ENCODE measurements at places on chromosomes 2 and 18.

DNA sequence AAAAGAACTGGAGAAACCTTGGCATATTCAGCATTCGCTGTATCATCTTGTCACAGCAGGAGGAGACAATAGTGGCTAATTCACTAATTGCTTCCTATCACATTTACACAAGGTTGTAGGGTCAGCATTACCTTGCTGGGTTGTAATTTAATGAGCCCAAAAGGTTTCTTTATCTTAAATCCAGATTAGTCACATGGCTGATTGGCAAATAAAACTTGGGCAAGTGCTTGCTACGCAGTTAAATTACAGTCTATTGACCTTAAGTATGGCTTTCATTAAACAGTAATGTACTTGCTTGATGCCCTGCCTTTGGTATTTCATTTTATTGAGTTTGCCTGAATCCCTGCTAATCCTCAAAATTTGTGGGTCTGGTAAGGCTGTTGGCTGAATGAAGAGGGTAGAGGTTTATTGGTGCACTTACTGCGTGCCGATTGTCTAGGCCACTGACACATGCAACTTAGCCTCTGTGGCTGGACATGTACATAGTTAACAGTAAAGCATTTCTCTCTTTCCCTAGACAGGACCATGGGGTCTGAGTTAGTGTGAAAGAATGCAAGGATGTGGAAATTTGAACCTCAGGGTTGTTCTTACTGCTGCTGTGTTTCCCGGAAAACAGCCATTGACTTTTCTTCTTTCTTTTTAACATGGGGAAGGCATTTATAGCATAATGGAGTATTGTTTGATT lies 34.3 kb downstream of the FMNL2 start:
- no peak for DNase-seq

GRCh38 chr2:177048981-177049380 lies 163.6 kb upstream of the HNRNPA3 start:
- no peak for DNase-seq

- DNase-seq = no peak
Observed at GRCh38 chr2:112627060-112628040, 18.4 kb upstream of the SLC20A1 start.

DNA sequence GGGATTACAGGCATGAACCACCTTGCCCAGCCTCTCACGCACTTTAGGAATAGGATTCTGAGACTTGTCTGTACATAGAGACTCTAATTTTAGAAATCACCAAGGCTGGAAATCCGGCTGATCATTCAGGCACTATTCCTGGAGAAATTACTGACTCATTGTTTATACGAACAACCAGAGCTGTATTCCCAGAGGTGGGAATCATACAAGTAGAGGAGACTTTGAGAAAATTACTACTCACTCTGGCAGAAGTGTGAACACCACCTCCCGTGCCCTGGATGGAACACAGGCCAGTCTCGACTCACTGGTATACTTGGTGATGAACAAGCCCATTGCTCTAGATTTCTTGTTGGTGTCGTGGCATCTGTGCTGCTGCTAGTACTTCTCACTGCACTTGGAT lies 5.8 kb upstream of the ADNP2 start:
- DNase-seq = no peak

- DNase-seq = no peak
Observed at GRCh38 chr2:182763311-182763912, 47.4 kb downstream of the DNAJC10 start.

- no peak for DNase-seq
Observed at GRCh38 chr2:210713122-210713521, 156.7 kb downstream of the CPS1 start.

DNA sequence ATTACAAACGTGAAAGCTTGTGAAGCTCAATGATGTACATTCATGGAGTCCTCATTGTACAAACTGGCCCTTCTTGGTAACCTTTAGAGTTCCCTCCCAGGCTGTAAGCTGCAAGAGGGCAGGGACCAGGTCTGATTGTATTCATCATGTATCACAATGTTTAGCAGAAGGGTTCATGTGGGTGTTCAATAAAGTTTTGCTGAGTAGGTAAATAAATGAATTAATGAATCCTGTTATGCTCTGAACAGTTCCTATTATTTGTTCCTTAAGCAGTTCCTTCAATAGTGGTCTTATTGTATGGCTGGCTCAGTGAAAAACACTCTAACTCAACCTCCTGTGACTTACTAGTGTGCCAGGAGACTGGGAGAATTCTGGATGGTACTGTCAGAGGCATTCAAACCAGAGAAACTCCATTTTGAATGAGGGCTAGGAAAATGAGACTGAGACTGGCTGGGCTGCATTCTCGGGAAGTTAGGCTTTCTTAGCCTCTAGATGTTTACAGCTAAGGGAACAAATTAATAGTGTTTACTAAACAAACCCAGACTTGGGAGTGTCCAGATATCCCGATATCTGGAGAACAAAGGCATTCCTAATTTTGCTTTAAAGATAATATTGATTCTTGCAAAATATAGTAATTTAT lies 1.8 kb upstream of the ACVR1 start:
- DNase-seq = no peak

- DNase-seq = no peak
Observed at GRCh38 chr2:137929519-137929916, 34.8 kb upstream of the HNMT start.

DNA sequence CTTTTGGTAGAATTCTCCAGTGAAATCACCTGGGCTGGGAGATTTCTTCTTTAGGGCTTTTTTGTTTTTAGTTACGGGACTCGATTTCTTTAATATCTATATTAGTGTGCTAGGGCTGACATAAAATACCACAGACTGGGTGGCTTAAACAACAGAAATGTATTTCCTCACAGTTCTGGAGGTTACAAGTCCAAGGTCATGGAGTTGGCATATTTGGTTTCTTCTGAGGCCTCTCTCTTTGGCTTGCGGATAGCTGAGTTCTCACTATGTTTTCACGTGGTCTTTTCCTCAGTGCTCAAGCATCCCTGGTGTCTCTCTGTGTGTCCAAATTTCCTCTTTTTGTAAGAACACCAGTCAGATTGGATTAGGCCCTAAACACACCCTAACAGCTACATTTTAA lies 208.5 kb upstream of the DTNA start:
- no peak for DNase-seq

GRCh38 chr2:182103526-182103925 lies 117.9 kb downstream of the PPP1R1C start:
- no peak for DNase-seq

DNA sequence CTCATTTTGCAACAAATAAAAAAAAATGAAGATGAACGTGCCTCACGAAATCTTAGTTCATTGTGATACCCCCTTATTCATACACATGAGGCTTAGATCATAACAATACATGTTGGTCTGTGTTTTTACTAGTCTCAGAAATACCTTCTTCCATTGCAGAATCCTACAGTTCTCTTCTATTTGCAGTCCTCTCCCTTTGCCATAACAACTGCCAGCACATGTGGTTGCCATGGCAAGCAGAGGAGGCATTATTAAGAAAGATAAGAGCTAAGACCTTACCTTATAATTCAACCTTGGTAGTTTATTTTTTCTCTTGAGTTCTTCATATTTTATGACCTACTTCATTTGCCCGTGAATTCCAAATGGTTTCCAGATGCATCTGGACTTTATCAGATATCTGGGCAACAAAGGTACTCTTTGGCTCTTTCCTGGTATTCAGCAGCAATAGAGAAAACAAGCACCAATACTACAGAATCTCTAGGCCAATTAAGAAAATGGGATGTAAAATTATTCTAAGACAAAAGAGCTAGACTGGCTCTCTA lies 524.0 kb downstream of the CMPK2 start:
- no peak for DNase-seq

GRCh38 chr2:111618226-111618977 lies 265.6 kb downstream of the ANAPC1 start:
- no peak for DNase-seq

Data from activated CD4-positive, alpha-beta T cell treated with anti-CD3 and anti-CD28 coated beads, Interleukin-2, amount 50 U/mL, for 24 hours (primary cell).